NAMALWA (cell line): ENCODE measurements at places on chromosomes 4 and X.
A peak's percentile ranks its signal among the peaks of the same experiment; 100 is the strongest.

DNA sequence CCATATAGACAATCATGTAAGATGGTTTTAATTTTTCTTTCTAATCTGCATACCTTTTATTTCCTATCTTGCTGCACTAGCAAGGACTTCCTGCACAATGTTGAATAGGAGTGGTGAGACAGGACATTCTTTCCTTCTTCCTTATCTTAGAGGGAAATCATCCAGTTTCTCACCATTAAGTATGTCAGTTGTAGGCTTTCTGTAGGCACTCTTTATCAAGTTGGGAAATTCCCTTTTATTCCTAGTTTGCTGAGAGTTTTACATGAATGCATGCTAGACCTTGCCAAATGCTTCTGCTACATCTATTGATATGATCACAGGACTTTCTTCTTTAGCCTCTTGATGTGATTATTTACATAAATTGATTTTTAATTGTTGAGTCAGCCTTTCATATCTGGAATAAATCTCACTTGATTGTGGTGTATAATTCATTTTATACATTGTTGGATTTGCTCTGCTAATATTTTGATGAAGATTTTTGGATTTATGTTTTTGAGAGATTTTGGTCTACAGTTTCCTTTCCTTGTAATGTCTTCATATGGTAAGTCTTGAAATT lies 23.8 kb downstream of the RNF175 start:
- no peak for DNase-seq

- DNase-seq = peak; percentile 50
These were observed 23.3 kb upstream of the SCML2 start for GRCh38 chrX:18377796-18378195.

- DNase-seq = no peak
These were observed 73.8 kb downstream of the CHIC2 start for GRCh38 chr4:53990641-53991040.

DNA sequence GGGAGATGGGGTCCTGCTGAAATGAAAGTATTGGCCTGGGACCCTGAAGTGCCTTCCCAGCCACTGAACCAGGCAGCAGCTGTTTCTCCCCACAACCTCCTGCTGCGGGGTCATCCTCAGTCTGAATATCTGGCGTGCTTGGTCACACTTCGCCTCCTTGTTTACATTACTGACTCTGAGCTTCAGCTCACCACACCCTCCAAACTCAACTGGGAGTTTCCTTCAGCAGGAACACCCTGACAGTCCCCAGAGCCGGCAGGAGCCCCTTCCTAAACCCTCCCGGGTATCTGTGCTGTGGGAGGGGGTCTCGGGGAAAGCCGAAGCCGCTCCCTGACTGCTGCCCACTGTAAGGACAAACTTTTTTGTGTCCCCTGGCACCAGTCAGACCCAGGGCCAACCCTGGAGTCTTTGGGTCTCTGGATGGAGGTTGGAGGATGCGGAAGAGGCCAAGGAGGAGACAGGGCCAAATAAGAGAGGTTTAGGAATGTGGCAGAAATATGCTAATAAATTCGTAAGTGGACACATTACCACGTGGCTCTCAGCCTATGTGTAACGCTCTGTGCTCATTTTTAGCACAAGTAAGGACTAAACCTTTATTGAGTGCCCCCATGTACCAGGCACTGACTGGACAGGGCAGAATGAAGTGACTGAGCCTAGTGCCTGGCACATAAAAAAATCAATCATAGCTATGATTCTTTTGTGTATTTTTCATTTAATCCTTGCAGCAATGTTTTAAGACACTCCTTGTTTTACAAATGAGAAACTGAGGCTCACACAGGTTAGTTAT lies 20.7 kb downstream of the FHDC1 start:
- no peak for DNase-seq

- DNase-seq = no peak
These were observed 4.2 kb downstream of the PRDM8 start for GRCh38 chr4:80201252-80202151.

- no peak for DNase-seq
These were observed 56.5 kb upstream of the C4orf50 start for GRCh38 chr4:6074758-6075157.

GRCh38 chrX:133916984-133917722 lies 68.2 kb downstream of the GPC3 start:
- no peak for DNase-seq

DNA sequence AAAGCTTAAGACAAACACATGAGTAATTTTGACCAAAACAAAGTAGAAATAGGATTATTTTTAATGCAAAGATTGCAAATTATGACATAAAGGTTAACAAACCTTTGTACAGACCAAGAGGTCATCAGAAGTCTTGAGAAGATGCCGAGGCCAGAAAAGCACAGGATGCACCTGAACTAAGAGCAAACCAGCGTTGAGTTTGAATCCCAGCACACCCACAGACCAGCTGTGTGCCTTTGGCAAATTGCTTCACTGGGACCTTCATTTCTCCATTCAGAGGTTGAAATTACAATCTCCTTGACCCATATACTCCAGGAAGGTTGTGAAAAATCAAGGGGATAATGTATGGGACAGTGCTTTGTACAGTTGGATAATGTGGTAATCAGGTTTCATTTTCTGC lies 56.6 kb downstream of the PPM1K start:
- DNase-seq = no peak
